ENCODE measurements at places on chromosomes 4 and X.

- DNase-seq, result no peak
Measured at GRCh38 chr4:6290769-6291547, 21.3 kb downstream of the WFS1 start.

DNA sequence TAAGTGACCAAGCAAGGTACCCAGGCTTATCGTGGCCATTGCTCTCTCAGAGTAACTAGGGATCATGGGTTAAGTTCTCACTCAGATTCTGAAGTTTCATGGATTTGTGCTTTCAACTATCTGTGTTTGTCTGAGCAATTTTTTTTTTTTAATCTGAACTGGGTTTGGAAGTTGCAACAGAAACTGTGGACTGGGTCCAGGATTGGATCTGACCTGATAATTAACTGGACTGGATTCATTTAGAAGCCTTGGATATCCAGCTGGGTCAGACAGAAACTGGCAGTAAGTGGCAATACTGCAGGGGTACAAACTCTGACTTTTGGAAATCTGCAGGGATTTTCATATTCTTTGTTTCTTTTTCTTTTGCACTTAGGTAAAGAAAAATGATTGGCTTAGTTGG lies 38.7 kb upstream of the FGF2 start:
- DNase-seq, result no peak

DNA sequence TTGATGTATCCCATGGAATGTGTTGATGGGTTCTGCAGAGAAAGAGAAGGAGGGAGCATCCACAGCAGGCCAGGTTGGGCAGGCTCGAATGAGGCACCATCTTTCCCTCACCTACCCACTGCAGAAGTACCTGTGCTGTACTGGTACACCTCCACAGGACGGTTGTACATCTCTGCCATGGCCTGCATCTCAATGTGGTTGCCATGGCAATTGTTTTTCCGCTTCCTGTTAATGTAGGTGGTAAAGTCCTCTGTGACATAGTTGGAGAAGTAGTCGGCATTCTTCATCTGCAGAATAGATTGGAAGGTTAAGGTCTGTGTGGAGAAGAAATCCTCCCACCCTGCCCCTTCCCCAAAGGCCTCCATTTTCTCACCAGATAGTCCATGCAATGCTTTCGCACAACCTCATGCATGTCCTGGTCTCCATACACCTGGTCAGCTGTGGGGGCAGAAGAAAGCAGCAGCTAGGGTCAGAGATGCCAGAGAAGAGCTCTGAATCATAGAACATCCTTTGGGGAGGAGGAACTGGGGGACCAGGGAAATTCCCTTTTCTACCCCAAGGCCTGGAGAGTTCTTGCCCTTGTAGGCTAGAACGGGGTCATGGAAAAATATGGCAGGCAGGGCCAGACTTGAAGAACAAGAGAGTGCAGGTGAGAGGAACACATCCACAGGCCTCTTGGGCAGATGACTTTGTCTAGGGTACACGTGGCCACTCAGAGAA lies 15.9 kb upstream of the PIM2 start:
- no peak for DNase-seq

DNA sequence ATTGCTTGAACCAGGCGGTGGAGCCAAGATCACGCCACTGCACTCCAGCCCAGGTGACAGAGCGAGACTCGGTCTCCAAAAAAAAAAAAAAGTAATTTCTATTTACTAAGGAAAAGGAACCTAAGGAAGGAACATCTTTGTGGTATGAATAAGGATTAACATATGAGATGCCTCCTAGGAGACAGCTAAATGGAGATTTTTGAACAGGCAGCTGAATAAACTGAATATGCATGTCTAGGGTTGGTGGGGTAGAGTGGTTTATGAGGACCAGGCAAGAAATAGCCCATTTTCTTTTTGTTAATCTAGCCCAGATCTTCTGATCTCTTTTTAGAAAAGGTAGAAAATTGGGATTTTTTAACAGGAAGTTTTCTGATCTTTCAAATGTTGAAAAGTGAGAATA lies 59.9 kb upstream of the TBC1D14 start:
- no peak for DNase-seq

DNA sequence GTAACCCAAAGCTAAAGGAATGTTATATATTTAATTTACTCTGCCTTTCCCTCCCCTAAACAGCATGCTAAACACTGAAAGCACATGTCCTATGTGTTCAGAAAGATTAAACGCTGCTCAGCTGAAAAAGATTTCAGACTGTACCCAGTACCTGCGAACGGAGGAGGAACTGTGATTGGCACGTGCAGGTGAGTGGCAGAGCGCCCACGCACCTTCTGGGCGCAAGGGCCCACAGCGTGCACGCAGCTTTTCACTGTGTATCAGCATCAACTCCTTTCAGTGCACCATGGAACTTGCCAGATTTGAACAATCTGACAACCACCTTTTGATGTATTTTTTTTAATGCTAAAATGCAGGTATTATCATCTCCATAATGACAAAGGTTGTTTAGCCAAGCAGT lies 87.7 kb downstream of the RFC1 start:
- no peak for DNase-seq

GRCh38 chr4:39369301-39369700 lies 3.1 kb upstream of the RFC1 start:
- no peak for DNase-seq

- DNase-seq, result no peak
Measured at GRCh38 chr4:24896977-24897376, 15.9 kb downstream of the CCDC149 start.

DNA sequence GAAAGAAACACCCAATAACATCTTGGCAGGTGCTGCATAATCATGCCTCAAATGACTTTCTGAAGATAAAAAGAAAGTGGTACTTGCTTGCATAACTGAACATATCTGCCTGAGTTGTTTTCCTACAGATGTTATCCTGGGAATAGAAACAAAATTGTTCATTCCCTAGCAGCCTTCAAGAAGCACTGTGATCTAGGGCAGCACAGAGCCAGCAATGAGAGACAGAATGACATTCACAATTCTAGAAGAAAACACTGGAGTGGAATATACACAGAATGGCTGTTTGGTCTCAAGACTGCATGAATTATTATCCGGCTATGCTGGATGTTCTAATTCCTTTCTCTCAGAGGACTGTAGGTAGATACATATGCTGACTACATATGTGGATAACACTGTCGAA lies 790.9 kb downstream of the PDHA2 start:
- DNase-seq, result no peak

GRCh38 chr4:86432559-86433134 lies 72.8 kb upstream of the MAPK10 start:
- no peak for DNase-seq

GRCh38 chrX:23792861-23793553 lies 10.0 kb downstream of the SAT1 start:
- no peak for DNase-seq

- DNase-seq, result no peak
Measured at GRCh38 chrX:129661369-129661768, 6.6 kb upstream of the APLN start.

GRCh38 chr4:1469607-1470392 lies 63.6 kb upstream of the NKX1-1 start:
- DNase-seq, result no peak

GRCh38 chr4:6126971-6127745 lies 73.2 kb downstream of the JAKMIP1 start:
- DNase-seq, result no peak

DNA sequence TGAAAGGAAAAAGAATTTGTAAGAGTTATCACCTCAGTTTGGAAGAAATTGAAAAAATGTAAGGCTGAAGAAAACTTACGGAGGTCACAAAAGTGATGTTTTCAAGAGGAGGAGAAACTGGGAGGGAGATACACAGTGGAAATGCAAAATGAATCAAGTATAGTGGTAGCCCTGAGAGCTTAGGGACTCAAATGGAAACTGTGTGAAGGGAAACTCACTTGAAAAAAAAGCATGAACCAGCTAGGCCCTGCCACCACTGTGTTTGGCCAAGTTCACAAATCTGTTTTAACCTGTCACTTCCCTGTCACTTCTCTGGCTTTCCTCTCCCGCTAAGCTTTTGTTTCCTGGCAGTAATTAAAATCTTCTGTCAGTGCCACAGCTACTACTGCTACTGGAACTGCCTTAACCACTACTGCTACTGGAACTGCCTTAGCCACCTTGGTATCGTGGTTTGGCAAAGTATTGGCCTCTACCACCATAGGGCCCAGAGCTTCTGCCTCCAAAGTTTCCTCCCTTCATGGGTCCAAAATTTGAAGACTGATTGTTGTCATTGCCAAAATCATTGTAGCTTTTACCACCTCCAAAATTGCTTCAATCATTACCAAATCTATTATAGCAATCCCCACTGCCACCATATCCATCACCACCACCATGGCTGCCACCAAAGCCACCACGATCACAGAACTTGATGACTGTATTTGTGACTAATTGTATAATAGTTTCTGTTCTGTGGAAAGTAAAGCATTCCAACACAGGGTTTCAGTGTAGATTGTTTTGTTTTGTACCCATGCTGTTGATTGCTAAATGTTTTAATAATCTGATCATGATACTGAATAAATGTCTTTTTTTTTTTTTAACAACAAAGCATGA lies 41.5 kb downstream of the SMARCA5 start:
- no peak for DNase-seq

- DNase-seq, result no peak
Measured at GRCh38 chrX:13266641-13267345, 53.1 kb downstream of the ATXN3L start.

- no peak for DNase-seq
Measured at GRCh38 chr4:184962125-184962638, 56.1 kb upstream of the HELT start.

DNA sequence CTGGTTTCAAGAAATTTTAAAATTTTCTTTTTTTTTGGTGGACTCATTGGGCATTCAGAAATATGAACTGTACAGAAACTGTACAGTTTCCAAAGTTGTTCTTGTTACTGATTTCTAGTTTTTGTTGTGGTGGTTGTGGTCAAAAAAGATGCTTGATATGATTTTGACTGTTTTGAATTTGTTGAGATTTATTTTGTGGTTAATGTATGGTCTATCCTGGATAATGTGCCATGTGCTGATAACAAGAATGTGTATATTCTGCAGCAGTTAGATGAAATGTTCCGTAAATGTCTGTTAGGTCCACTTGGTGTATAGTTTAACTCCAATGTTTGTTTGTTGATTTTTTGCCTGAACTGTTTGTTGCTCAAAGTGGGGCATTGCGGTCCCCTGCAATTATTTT lies 127.6 kb upstream of the NUDT6 start:
- DNase-seq, result no peak

GRCh38 chrX:132037479-132037993 lies 14.4 kb downstream of the STK26 start:
- DNase-seq, result no peak

- no peak for DNase-seq
Measured at GRCh38 chr4:153014460-153014859, 78.3 kb downstream of the FHDC1 start.

DNA sequence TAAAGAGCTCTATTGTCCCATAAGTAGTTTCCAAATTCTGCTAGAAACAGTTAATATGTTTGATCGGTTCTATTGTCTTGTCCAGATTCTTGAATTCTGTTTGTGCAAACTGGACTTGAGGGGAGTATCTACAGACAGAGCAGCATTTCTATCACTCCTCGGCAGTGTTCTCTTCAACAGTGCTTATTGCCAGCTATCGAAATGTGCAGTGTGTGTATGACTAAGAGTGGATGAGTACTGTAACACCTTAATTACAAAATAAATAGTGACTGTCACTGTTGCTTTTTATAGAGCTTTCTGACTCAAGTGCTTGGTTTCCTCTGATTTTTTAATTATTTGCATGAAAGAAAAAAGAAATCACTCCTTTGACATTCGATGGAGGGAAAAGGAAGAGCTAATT lies 274.6 kb downstream of the RPA4 start:
- no peak for DNase-seq

DNA sequence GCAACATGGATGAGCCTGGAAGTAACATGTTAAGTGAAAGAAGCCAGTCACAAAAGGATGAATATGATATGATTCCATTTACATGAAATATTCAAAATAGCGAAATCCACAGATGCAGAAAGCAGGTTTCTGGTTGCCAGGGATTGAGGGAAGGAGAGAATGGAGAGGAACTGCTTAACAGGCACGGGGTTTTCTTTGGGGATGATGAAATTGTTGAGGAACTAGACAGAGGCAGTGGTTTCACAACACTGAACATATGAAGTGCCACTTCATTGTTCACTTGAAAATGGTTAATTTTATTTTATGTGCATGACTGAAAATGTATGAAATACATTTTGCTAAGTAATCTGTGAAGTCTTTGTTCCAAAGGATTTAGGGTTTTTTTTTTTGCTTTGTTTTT lies 182.5 kb upstream of the TBL1X start:
- no peak for DNase-seq

- no peak for DNase-seq
Measured at GRCh38 chr4:835148-836002, 9.4 kb upstream of the CPLX1 start.

- DNase-seq, result no peak
Measured at GRCh38 chr4:122914292-122914904, 8.0 kb downstream of the NUDT6 start.

DNA sequence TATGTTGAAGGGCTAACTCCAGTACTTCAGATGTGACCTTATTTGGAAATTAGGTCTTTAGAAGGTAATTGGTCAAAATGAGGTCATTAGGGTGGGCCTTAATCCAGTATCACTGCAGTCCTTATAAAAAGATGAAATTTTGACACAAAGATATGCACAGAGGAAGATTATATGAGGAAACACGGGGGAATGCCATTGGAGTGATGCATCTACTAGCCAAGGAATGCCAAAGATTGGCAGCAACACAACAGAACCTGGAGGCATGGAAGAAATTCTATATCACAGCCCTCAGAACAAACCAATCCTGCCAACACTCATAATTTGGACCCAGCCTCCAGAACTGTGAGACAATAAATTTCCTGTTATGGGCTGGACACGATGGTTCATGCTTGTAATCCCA lies 17.6 kb downstream of the TRIM61 start:
- peak; percentile 96 for DNase-seq

GRCh38 chr4:108240366-108240765 lies 71.6 kb upstream of the LEF1 start:
- DNase-seq, result no peak

GRCh38 chrX:143754183-143754582 lies 33.6 kb upstream of the SPANXN2 start:
- DNase-seq, result no peak

- no peak for DNase-seq
Measured at GRCh38 chr4:109334129-109335105, 32.0 kb upstream of the COL25A1 start.

GRCh38 chrX:151228935-151229334 lies 52.6 kb downstream of the GPR50 start:
- DNase-seq, result no peak

- peak; percentile 31 for DNase-seq
Measured at GRCh38 chrX:115226929-115227328, 7.0 kb downstream of the LRCH2 start.
